ENCODE measurements at places on chromosomes 3 and 15. TPM values are rescaled to one million over a fixed set of nuclear protein-coding genes. Genes with fewer than 3 reads are reported as not detected.
A peak's percentile ranks its signal among the peaks of the same experiment; 100 is the strongest.

- H3K27ac ChIP-seq, result no peak overlapping the region
- DNase-seq, result no peak
- no peaks in the 10 kb centered on the region for H3K27me3 ChIP-seq
- H3K36me3 ChIP-seq, result no peaks in the 10 kb centered on the region
Measured at GRCh38 chr15:75929799-75930565, 26.3 kb downstream of the FBXO22 start.

- H3K27me3 ChIP-seq, result no peaks in the 10 kb centered on the region
- no peaks in the 10 kb centered on the region for H3K36me3 ChIP-seq
Measured at GRCh38 chr3:110518031-110518430, 553.6 kb upstream of the NECTIN3 start.

- no peak for DNase-seq
- no peaks in the 10 kb centered on the region for H3K27me3 ChIP-seq
- H3K4me1 ChIP-seq, result peaks cover 70% of the 10 kb centered on the region
- H3K4me3 ChIP-seq, result no peak overlapping the region
- peaks cover 31% of the 10 kb centered on the region for H3K36me3 ChIP-seq
- no peak overlapping the region for H3K27ac ChIP-seq
Measured at GRCh38 chr15:43795997-43796396, 3.9 kb downstream of the SERF2 start.

DNA sequence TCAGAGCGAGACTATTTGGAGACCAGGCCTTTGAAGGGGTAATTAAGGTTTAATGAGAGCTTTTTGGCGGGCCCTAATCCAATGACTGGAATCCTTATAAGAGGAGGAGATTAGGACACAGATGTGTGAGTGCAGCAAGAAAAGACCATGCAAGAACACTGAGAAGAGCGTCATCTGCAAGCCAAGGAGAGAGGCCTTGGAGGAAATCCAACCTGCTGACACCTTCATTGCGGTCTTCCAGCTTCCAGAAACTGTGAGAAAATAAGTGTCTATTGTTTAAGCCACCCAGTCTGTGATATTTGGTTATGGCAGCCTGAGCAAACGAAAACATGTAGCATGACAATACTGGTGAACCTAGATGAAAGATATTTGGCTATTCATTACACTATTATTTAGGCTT, 23.0 kb upstream of the MUSTN1 start:
- H3K4me3 ChIP-seq, result no peak overlapping the region
- no peaks in the 10 kb centered on the region for H3K4me1 ChIP-seq
- no peak overlapping the region for H3K27ac ChIP-seq
- no peaks in the 10 kb centered on the region for H3K27me3 ChIP-seq

- no peaks in the 10 kb centered on the region for H3K36me3 ChIP-seq
- DNase-seq, result no peak
- peak overlapping the region; percentile 60 for H3K27ac ChIP-seq
- H3K4me1 ChIP-seq, result peaks cover 10% of the 10 kb centered on the region
- H3K4me3 ChIP-seq, result no peak overlapping the region
- no peaks in the 10 kb centered on the region for H3K27me3 ChIP-seq
Measured at GRCh38 chr15:76169018-76169417, 109.2 kb downstream of the TMEM266 start.

DNA sequence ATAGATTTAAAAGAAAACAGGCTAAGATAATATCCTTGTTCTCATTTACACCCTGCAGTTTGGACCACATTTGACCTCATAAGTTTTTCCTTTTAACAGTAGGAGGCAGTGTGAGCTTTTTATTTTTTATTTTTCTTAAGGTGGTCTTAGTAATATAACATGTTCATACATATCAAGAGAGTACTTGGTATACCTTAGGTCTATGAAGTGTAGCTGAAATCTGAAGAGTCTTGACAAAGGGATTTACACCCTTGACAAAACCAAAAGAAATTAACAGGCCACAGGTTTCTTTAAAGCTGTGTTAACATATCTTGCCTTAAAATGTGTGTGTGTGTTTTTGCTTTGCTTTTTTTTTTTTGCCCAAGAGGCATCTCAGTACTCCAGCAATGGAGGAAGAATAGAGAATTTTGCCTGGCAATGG, 3.2 kb downstream of the RAP2B start:
- peak overlapping the region; percentile 78 for H3K4me3 ChIP-seq
- peaks cover 34% of the 10 kb centered on the region for H3K4me1 ChIP-seq
- H3K36me3 ChIP-seq, result no peaks in the 10 kb centered on the region
- no peaks in the 10 kb centered on the region for H3K27me3 ChIP-seq
- DNase-seq, result no peak

- no peak overlapping the region for H3K4me3 ChIP-seq
- peaks cover 7% of the 10 kb centered on the region for H3K36me3 ChIP-seq
- no peaks in the 10 kb centered on the region for H3K4me1 ChIP-seq
- no peaks in the 10 kb centered on the region for H3K27me3 ChIP-seq
- H3K27ac ChIP-seq, result no peak overlapping the region
Measured at GRCh38 chr15:38307861-38308641, 55.4 kb downstream of the SPRED1 start.

DNA sequence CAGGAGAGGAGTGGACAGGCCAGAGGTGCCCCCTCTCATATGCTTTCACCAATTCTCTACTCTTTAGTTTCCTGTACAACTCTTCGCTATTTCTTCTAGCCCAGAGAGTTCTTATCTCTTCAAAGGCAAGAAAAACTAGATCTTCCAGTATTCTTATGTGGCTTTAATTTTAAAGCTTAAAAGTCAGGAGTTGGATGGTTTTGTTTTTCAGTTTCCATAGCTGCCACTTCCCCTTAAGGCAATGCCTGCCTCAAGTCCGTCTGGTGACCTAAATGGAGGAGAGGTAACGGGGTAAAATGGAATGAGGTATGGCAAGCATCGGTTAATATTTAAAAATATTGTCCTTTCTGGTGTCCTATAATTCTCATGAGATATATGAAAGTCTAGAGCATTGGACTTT, 11.4 kb upstream of the VGLL3 start:
- DNase-seq, result no peak
- H3K27me3 ChIP-seq, result no peaks in the 10 kb centered on the region
- no peak overlapping the region for H3K4me3 ChIP-seq
- H3K27ac ChIP-seq, result no peak overlapping the region
- no peaks in the 10 kb centered on the region for H3K36me3 ChIP-seq

- H3K27ac ChIP-seq, result no peak overlapping the region
- no peaks in the 10 kb centered on the region for H3K4me1 ChIP-seq
- no peak overlapping the region for H3K4me3 ChIP-seq
- H3K36me3 ChIP-seq, result no peaks in the 10 kb centered on the region
- no peaks in the 10 kb centered on the region for H3K27me3 ChIP-seq
- DNase-seq, result no peak
Measured at GRCh38 chr3:109532257-109533216, 195.2 kb upstream of the DPPA4 start.

DNA sequence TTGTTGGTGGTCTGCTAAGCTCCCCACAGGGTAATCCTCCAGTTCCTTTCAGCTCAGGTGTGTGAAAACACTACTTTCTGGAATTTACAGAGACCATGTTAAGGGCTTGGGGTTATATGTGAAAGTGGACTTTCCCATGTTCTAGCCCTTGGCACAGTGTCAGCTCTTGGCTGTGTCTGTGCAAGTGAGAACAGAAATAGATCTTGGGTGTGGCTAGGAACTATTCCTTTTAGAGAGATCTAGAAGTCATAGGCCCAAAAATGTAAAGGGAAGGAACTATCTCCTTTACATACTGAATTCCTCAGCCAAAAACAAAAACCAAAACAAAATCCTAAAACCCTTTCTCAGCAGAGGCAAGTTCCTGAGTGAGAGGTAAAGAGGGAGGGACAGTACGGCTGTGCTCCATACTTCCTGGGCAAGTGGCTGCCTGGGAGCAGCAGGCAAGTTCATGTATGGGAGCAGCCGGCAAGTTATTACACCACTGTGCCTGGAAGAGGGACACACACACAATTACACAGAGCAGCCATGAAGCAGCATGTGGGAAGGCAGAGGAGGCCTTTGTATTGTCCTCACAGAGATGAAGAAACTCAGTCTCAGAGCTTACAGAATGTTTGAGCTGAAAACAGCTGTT, 19.9 kb upstream of the C3orf62 start:
- peak; percentile 83 for DNase-seq
- no peak overlapping the region for H3K4me3 ChIP-seq
- no peaks in the 10 kb centered on the region for H3K27me3 ChIP-seq
- H3K36me3 ChIP-seq, result peaks cover 50% of the 10 kb centered on the region
- no peaks in the 10 kb centered on the region for H3K4me1 ChIP-seq

DNA sequence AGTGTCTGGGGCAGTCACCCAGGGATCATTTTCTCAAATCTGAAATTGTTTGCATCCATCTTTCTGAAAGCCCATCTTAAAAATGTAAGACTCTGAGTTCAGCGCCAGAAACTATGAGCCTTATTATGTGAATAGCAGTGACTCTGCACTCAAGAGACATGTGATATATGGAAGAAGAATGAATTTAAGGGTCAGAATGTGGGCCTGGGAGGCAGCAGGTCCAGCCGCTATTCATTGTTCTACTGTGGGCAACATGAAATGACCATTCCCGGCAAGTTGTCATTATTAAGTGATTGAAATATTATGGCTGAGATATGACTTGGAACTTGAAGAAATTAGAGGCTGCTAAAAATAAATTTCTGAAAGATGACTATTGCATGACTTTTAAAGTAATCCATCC, 228.6 kb upstream of the ARRDC4 start:
- H3K4me1 ChIP-seq, result no peaks in the 10 kb centered on the region
- no peak for DNase-seq
- no peak overlapping the region for H3K27ac ChIP-seq
- no peaks in the 10 kb centered on the region for H3K27me3 ChIP-seq

DNA sequence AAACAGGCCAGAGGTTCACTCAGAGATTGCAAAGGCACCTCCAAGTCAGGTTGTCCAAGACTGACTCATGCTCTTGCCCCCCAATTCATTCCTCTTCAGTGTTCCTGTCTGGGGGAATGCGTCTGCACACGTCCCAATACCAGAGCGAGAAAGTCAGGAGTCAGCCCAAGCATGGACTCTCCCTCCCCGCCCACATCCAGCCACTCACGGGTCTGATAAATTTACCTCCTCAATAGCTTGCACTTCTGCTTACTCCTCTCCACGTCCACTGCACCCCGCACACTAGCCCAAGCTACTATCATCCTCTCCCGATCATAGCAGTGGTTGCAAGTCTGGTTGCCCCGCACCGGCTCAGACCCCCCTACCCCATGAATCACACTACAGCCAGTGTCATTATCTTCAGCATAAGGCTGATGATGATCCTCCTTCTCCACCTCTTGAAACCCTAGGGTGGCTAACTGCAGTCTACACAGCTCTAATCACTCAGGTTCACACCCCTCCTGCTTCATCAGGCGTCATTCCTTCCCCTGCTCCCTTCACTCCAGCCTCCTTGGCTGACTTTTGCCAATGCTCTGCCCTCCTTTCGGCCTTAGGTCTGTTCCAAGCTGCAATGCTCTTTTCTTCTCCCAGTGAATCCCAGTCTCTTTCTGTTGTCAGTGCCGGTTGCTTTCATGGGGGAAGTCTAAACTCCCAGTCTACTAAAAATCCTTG, 27.6 kb upstream of the MYO1E start:
- no peak overlapping the region for H3K4me3 ChIP-seq
- no peak for DNase-seq
- H3K4me1 ChIP-seq, result no peaks in the 10 kb centered on the region

Gene P2RY12
- total RNA-seq, result 4.9 TPM

Gene CRYGS
- 5.0 TPM for total RNA-seq

Gene ADAMTS17
- 1.2 TPM for total RNA-seq

Gene FETUB
- not detected for total RNA-seq

Gene MRPL47
- total RNA-seq, result 26.0 TPM

Measured in sigmoid colon (tissue), 7 donors.